Myometrial cell (primary cell): ENCODE measurements at places on chromosomes 12 and 14. TPM values are rescaled to one million over a fixed set of nuclear protein-coding genes. Genes with fewer than 3 reads are reported as not detected.

Gene NDUFA9
- 65.7 and 89.1 TPM in 2 replicates for total RNA-seq

Gene HOTAIR
- 1.4 TPM in 2 replicates for total RNA-seq

Gene ARL1
- total RNA-seq, result 84.5 and 102 TPM in 2 replicates

Gene SYT1
- total RNA-seq, result 4.6 and 6.6 TPM in 2 replicates

Gene STXBP6
- 11.8 and 18.6 TPM in 2 replicates for total RNA-seq

Gene IAPP
- not detected in 2 replicates for total RNA-seq

Gene CPNE8
- 8.2 and 8.6 TPM in 2 replicates for total RNA-seq

Gene RTN1
- not detected in 2 replicates for total RNA-seq

Gene PTPRO
- under 0.01 and 0.35 TPM in 2 replicates for total RNA-seq

Gene PTPRB
- not detected in 2 replicates for total RNA-seq

Gene ETFBKMT
- 1.4 and 2.6 TPM in 2 replicates for total RNA-seq

Gene PAPLN
- total RNA-seq, result 5.2 and 8.3 TPM in 2 replicates

Gene PZP
- total RNA-seq, result not detected in 2 replicates

Gene PPP1R1A
- not detected in 2 replicates for total RNA-seq

Gene RNASE9
- not detected in 2 replicates for total RNA-seq

Gene CFAP54
- 1.6 and 2.6 TPM in 2 replicates for total RNA-seq

Gene GPR135
- 0.29 and 0.89 TPM in 2 replicates for total RNA-seq

Gene TROAP
- 24.2 and 25.2 TPM in 2 replicates for total RNA-seq

Gene CCDC38
- not detected in 2 replicates for total RNA-seq

Gene COL2A1
- total RNA-seq, result not detected in 2 replicates

Gene PTGR2
- total RNA-seq, result 4.6 and 6.2 TPM in 2 replicates

Gene PDE3A
- total RNA-seq, result 0.58 and 0.71 TPM in 2 replicates

Gene SDS
- total RNA-seq, result not detected in 2 replicates

Gene NID2
- 137 and 167 TPM in 2 replicates for total RNA-seq

Gene TCP11L2
- total RNA-seq, result 11.9 and 13.8 TPM in 2 replicates

Gene AKAP3
- 0.18 TPM in 1 of 2 replicates, not detected in the other for total RNA-seq

Gene DHRS2
- total RNA-seq, result 0.29 TPM in 1 of 2 replicates, not detected in the other

Gene C12orf54
- total RNA-seq, result not detected in 2 replicates

Gene FBLN5
- 145 and 152 TPM in 2 replicates for total RNA-seq

Gene RARG
- 37.7 and 49.9 TPM in 2 replicates for total RNA-seq

Gene CLEC7A
- total RNA-seq, result not detected in 2 replicates

Gene LTBP2
- total RNA-seq, result 88.8 and 96.8 TPM in 2 replicates

Gene TDRD9
- under 0.01 and 0.71 TPM in 2 replicates for total RNA-seq

Gene ZNF10
- total RNA-seq, result 1.1 and 6.1 TPM in 2 replicates

Gene RASAL1
- total RNA-seq, result not detected in 2 replicates

Gene AQP5
- total RNA-seq, result not detected in 2 replicates

Gene PTPN21
- total RNA-seq, result 5.2 and 10.1 TPM in 2 replicates

Gene FAM90A1
- under 0.01 and 0.18 TPM in 2 replicates for total RNA-seq

Gene OR11H6
- not detected in 2 replicates for total RNA-seq

Gene PLCZ1
- not detected in 2 replicates for total RNA-seq

Gene RPAP3
- 13.0 and 17.5 TPM in 2 replicates for total RNA-seq

Gene MYF6
- not detected in 2 replicates for total RNA-seq

Gene ST8SIA1
- not detected in 2 replicates for total RNA-seq

Gene FSCB
- not detected in 2 replicates for total RNA-seq

Gene NAB2
- 62.0 and 84.5 TPM in 2 replicates for total RNA-seq

Gene SSTR1
- total RNA-seq, result 3.5 TPM in 2 replicates

Gene HOXC12
- total RNA-seq, result not detected in 2 replicates
